Endothelial cell (in vitro differentiated cells): ENCODE measurements at places on chromosomes 12 and 14. TPM values are rescaled to one million over a fixed set of nuclear protein-coding genes. Genes with fewer than 3 reads are reported as not detected.

DNA sequence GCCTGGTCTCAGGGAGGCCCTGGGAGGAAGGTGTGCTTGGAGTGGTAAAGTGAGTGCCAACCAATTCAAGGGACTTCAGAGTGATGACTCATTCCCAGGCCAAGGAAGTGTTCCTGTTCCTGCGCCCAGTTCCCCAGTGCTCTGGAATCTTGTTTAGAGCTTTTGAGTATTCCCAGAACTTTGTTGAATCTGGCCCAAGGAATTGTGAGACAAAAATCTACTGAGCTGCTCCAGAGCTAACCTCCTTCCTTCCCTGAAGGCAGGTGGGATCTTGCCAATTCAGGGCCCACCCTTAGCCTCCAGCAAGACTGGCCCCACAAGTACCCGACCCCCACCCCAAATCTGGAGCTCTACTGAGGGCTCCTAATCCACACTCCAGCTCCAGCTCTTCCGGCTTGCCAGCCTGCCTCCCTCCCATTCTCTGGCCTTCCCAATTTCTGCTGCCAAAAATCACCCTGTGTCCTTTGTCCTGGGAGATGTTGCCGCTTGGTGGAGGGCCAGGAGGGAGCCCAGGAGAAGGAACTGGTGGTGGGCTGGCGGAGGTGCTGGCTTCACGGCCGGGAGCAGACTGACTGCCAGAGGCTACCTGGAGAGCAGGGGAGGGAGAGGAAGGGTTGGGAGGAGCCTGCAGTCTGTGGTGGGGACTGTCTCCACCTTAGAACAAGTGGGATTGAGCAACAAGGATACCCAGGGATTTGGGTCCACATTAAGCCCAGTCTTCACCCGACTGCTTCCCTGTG is 2.0 kb upstream of the ATN1 start:
- peak; percentile 53 for DNase-seq

GRCh38 chr14:55436519-55436918 is 3.9 kb downstream of the TBPL2 start:
- no peak for DNase-seq

- DNase-seq, result no peak
These were observed 1048.2 kb downstream of the SLC16A7 start for GRCh38 chr12:60644076-60644475.

PTPRO gene
- total RNA-seq, result 0.74 TPM

ZNF891 gene
- 2.0 TPM for total RNA-seq

DNA sequence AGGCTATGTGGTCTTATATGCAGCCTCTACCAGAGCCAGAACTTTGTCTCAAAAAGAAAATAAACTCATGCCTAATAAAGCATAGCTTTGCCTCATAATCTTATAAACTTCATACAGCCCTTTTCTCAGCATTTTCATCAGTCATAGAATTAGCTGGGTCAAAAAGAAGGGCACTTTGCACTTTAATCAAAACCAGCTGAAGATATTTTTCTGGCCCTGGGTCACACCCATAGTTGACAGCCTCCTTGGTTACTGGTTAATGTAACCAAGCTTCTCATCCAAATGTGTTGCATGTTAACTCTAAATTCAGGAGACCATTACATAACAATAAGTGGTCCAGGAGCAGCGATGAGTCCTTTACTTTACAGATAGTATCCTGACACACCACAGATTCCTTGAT is 558.2 kb downstream of the FLRT2 start:
- no peak for DNase-seq

TMPRSS12 gene
- total RNA-seq, result not detected

DAO gene
- total RNA-seq, result 0.41 TPM

DNA sequence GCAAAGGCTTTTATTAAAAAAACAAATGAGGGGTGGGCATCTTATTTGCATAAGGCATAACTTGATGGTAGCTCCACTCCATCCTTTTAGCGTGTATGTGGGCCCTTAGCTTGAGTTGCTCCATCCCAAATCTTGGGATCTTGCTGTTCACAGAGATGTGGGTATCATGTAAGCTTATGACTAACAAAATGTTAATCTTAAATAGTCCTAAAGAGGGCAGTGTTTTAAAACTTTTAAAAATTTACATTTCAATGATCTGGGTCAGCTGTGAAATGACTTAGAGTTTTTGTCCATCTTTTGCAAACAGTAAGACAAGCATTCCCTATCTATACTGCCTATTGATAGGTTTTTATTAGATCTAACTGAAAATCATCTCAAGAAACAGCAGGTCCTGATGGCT is 86.0 kb downstream of the SLCO1A2 start:
- no peak for DNase-seq

- no peak for DNase-seq
These were observed 14.5 kb upstream of the HPD start for GRCh38 chr12:121873216-121873569.

GRCh38 chr12:116376354-116377193 is 99.1 kb upstream of the MED13L start:
- DNase-seq, result no peak

GRCh38 chr12:12583510-12584178 is 21.0 kb upstream of the DUSP16 start:
- no peak for DNase-seq
